ENCODE measurements at places on chromosomes 16 and 17.

GRCh38 chr17:79781736-79782575, 4.0 kb downstream of the CBX2 start:
- DNase-seq, result no peak

GRCh38 chr17:2157081-2157480, 102.2 kb downstream of the HIC1 start:
- DNase-seq, result no peak

- DNase-seq, result no peak
Measured at GRCh38 chr17:42334677-42335076, 46.4 kb downstream of the STAT5A start.

GRCh38 chr17:12866244-12866643, 76.9 kb downstream of the ARHGAP44 start:
- DNase-seq, result no peak

- DNase-seq, result peak; percentile 66
Measured at GRCh38 chr16:23510164-23510914, at the start of gene GGA2. GGA2 (minus strand) TSS chr16:23510494; CDS start chr16:23510411, 83 bp downstream.
